HepG2 (cell line): ENCODE measurements at places on chromosomes 1 and 21.
A peak's percentile ranks its signal among the peaks of the same experiment; 100 is the strongest.

GRCh38 chr1:209839875-209840546, 12.2 kb downstream of the UTP25 start:
- peak; percentile 45 for DNase-seq

GRCh38 chr1:214199585-214199984, 81.4 kb upstream of the SMYD2 start:
- DNase-seq, result no peak

DNA sequence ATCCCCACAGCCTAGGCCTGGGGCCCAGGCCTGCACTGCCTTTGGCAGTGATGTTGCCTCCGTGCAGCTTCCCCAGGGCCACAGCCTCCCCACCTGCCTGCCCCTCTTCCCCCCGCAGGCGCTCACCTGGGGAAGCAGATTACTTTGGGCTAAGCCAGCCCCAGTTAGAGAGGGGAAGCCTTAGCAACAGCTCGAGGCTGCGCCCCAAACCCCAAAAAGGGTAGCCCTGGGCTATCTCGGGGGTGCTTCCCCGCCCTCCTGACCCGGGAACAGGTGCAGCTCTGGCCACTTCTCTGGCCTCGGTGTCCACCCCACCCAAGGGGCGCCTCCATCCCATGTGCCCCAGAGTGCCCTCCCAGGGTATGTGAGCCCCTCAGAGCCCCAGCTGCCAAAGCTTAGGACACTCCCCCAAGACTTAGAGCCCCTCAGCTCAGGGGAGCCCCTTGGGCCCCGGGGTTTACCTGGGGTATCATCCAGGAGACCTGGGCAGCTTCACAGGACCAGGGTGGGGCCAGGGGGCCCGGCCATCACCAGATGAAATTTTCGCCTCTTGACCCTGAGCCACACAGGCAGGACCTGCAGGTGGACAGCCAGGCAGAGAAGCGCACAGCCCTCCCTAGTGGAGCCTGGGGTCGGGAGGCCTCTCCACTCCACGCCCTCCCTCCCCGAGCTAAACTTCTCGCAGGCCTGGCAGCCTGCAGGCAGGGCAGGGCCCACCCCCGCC, 3.3 kb upstream of the TTC34 start:
- DNase-seq, result no peak

DNA sequence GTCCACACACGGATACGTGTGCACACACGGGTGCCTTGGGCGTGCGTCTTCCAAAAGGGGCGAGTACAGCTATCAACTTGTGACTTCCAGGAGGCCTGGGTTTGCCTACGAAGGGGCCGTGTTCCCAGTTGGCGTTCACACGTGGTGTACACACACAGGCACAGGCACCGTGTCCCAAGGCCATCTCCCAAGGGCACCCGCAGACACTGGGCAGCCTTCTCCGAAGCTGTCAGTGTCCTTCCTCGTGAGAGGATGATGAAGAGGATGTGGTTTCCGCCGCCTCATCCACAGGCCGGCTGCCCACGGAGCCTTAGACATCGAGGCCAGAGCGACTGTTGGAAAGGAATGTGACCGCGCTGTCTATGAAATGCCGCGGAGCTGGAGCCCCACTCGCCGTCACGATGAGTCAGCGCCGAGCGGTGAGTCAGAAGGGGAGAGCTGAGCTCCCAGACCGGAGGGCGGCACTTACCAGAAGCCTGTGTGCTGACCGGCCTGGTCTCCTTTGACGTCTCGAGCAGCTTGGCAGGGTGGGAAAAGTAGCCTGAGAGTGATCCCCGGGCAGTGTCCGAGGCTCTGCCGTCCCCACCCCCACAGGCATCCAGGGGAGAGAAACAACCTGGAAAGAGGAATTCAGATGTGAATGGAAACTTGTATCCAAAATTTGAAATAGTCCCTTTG, 141.4 kb upstream of the ARHGEF16 start:
- peak; percentile 65 for DNase-seq

GRCh38 chr1:83500987-83501591, 497.8 kb downstream of the TTLL7 start:
- DNase-seq, result no peak
